K562 (cell line): ENCODE measurements at places on chromosomes 1 and 21.

DNA sequence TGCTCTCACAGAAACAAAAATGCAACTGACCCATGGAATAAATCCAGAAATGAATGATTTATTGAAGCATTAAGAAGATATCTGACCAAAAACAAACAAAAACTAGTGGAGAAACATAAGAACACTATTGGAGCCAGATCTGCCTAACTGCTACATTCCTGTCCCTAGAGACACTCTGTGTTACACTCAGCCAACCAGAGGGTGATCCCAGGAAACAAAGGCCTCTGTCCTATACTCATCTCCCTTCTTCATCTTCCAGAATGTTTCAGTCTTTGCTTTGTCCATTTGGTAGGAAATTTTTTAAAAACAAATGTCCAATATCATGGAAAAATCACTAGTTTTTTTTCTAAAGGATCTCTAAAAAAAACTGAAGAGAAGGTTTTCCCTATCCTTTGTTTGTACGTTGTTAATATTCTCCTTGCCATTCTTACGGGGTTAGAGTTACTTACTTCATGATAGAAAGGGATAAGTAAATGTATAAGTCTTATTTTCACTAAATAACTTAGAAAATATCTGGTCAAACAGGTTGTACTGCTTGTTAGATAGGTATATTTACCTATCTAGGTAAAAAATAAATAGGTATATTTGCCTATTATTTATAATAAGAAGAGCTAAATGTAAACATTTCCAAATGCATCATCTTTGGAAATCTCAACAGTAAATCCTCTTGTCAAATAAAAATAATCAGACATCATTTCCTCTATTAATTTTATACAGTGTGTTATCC, 59.1 kb downstream of the NME7 start:
- DNase-seq, result no peak

GRCh38 chr1:156476501-156477298, 23.9 kb downstream of the MEF2D start:
- DNase-seq, result no peak

DNA sequence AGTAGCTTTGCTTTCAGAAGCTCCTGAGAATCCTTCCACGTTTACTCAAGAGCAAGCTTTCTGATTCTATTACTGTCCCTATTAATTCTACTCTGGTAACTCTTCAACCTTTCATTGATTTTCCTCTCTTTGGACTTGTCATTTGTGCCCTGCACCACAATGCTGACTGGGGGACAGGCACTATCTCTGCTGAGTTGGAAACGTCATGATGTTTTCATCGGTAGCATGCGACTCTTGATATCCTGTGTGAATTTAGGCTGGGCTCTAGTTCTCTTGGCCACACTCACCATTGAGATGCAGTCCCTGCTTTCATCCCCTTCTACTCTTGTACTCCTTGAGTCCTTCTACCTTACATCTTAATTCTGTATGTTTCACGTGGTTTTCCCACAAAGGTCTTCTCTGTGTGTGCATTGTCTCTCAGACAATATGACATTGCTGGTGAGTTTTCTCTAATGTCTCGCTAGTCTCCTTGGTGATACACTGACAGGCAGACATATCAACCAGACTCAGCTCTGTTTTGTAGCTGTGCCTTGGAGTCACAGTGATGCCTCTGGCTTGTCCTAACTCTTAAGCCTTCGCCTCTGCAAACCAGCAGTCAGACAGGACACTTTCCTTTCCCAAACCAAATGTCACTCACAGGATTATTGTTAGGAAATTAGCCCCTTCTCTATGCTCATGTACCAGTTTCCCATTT, 223.6 kb upstream of the ADGRL2 start:
- DNase-seq, result no peak

DNA sequence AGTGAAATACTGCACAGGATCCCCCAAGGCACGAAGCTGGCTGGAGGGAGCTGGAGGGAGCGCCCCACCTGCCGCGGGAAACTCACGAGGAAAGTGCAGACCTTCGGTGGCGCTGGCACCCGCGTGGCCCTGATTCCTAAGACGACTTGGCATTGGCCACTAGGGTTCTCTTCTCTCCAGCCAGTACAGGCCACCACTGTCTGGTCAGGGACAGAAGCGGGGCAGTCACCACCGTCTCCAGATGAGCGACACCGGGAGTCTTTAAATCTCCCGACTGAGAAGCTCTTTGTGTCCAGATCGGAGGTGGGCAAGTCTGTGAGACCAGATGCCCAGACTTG, 19.2 kb upstream of the CHIA start:
- no peak for DNase-seq

DNA sequence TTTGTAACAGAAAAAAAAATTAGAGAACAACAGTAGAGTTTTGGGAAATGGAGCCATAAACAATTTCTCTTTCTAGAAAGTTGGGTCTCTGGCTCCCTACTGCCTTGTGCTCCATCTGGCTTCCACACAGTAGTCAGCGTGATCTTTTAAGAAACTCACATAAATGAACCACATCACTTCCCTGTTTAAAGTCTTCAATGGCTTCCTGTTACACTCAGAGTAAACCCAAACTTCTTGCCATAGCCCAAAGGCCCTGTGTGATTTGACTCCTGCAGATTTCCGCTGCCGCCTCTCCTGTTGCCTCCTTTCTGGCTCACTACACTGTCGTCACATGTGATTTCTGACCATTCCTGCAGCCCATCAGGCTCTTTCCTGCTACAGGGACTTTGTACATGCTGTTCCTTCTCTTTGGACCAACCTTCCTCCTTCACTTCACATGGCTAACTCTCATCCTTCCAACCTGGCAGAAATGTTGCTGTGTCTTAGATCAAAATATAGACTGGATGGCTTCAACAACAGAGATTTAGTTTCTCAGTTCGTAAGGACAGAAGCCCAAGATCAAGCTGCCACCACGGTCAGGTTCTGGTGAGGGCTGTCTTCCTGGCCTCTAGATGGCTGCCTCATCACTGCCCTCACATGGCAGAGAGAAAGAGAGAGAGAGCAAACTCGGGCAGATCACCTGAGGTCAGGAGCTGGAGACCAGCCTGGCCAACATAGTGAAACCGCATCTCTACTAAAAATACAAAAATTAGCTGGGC, 34.0 kb downstream of the OPRD1 start:
- no peak for DNase-seq

GRCh38 chr1:29544406-29544805, 308.1 kb downstream of the PTPRU start:
- no peak for DNase-seq

GRCh38 chr21:41816583-41817165, 49.8 kb upstream of the RIPK4 start:
- DNase-seq, result peak; percentile 89

- DNase-seq, result no peak
Observed at GRCh38 chr1:231666937-231667608, 40.5 kb downstream of the DISC1 start.

DNA sequence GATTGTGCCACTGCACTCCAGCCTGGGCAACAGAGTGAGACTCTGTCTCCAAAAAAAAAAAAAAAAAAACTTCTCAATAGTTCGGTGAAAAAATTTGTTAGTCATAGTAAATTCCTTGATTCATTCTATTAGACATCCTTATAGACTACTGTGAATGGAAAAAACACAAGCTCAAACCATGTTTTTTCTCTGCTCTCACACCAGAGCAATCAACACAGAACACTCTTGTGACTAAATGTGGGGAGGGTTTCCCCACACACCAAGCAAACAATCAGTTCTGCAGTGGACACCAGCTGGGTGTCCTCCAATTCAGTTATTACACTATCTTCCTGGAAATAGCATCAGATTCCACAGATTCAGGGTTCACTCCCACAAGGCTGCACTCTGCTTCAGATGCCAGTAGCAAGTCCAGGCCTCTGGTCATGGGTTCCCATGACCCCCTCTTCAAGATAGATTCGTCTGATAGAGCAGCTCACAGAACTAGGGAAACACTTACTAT, 69.1 kb upstream of the TEKT2 start:
- no peak for DNase-seq

DNA sequence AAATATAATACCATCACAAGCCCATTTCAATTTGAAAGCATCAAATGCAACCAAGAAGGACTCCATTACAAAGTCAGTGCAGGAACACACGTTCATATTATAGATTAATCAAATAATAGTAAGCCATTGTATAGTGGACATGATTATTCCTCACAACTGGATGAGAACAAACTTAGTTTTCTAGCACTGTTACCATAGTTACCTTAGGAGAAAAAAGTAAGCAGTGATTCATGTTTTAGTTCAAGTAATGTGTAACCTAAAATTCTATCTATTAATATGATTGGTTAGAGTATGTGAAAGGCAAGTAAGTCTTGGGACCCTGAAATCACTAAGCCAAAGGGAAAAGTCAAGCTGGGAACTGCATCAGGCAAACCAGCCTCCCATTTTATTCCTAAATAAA, 15.2 kb downstream of the SSX2IP start:
- DNase-seq, result no peak

GRCh38 chr1:102742426-102742825, 365.9 kb downstream of the COL11A1 start:
- DNase-seq, result no peak

GRCh38 chr1:150535511-150536287, 13.5 kb upstream of the ADAMTSL4 start:
- DNase-seq, result no peak

- DNase-seq, result no peak
Observed at GRCh38 chr21:19508442-19508841, 1104.9 kb upstream of the TMPRSS15 start.

DNA sequence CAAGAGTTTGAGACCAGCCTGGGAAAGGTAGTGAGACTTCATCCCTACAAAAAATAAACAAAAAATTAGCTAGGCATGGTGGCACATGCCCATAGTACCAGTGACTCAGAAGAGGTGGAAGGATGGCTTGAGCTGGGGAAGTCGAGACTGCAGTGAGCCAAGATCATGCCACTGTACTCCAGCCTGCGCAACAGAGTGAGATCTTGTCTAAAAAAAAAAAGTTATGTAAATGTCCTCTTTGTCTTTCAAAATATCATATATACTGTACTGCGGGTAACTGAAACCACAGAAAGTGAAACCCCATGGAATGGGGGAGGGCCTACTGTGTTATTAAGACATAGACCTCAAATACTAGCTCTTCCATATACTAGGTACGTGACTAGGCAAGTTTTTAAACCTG, 20.8 kb downstream of the ACADM start:
- no peak for DNase-seq

- DNase-seq, result peak; percentile 29
Observed at GRCh38 chr1:89622895-89623294, 10.0 kb upstream of the LRRC8C start.

- DNase-seq, result no peak
Observed at GRCh38 chr1:10787286-10787685, 9.2 kb downstream of the CASZ1 start.

DNA sequence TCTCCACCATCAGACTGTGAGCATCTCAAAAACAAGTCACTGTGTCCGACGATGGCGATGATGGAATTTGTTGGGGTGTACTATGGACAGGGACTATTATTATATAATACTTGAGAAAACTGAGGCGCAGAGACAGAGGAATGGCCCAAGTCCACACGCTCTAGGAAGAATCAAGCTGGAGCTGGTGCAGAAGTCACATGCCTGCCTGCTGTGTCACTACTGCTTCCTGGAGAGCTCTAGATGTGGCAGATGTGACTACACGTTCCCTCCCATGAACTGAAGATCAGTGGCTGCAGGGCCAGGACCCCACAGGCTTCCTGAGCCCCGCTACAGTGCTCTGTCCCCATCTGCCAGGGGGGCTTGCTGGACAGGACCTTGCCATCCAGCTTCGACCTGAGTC, 56.9 kb downstream of the TRABD2B start:
- no peak for DNase-seq

- DNase-seq, result no peak
Observed at GRCh38 chr1:178908358-178908757, 37.5 kb upstream of the ANGPTL1 start.

DNA sequence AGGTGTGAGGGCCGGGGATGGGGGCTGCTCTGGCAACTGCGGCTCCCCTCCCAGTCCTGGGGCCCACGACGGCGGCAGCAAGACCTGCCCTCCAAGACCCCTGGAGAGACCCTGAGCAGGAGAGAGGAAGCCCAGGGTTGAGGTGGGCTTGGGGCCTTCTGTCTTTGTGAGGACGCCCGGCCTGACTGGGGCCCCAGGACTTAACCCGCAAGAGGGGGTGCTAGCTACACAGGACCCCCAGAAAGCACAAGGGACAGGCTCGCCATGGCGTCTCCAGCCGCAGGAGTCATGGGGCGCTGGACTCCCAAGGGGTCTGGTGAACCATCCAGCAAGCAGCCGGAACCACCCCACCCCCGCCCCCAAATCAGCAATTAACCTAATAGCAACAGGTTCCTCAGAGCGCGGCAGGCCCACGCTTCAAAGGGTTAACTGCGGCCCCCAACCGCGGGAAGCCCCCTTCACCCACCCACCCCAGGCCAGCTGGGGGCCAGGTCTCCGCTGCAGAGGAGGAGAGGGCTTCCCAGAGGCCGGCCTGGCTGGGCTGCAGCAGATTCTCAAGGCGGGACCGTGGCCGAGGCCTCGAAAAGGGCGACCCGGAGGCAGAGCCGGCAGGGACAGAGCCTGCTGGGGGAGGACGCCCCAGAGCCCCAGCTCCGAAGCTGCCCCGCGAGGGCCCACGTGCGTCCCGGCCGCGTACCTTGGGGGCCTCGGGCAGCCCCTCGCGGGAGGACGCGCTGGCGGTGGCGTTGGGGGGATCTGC, 525 bp downstream of the C1QTNF12 start:
- no peak for DNase-seq

GRCh38 chr21:37489553-37489952, 123.0 kb downstream of the DYRK1A start:
- no peak for DNase-seq

GRCh38 chr1:19287436-19288185, 959 bp downstream of the AKR7A3 start:
- DNase-seq, result no peak

GRCh38 chr1:152034324-152034653, 2.5 kb downstream of the S100A11 start:
- no peak for DNase-seq

DNA sequence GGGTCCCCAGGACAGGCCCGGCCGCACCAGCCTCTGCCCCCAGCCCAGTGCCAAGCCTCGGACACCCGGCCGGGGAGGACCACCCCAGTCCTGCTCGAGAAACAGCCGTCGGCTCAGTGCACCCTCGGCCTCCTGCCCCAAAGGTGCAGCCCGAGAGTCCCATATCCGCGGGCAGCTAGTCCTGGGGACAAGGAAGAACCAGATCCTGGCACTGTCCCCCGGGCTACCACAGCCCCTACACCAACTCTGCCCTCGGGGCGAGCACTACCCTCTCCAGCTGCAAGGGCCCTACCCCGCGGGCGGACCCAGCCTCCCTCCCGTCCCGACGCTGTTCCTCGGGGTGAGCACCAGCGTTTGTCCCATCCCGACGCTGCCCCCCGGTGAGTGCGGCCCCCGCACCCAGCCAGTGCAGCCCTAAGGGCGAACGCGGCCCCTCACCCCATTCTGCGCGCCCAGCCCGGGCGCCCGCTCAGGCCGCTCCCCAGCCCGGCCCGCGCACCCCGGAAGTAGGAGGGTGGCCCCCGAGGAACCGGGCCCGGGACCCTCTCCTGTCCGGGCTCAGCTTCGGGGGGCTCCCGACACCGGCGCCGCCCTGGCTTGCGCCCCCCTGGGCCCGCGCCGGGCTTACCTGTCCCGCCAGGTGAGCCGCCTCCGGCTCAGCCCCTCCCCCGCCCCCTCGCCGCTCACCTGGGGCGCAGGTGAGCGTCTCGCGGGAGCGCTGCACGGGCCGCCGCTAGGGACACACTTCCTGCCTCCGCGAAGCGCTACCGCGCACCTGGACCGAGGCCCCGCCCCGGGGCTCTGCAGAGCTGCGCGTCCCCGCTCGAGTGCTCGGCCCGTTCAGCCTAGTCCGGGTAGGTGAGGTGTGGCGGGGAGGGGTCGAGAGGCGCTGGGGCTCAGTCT, at the start of gene KDF1:
TSS of gene KDF1 (minus strand) at position 747 of the 903 bp plus-strand sequence. CDS start 8,088 bp downstream, outside the sequence.
- peak; percentile 67 for DNase-seq
